Astrocyte of the spinal cord (primary cell): ENCODE measurements at places on chromosomes 3 and 15.

DNA sequence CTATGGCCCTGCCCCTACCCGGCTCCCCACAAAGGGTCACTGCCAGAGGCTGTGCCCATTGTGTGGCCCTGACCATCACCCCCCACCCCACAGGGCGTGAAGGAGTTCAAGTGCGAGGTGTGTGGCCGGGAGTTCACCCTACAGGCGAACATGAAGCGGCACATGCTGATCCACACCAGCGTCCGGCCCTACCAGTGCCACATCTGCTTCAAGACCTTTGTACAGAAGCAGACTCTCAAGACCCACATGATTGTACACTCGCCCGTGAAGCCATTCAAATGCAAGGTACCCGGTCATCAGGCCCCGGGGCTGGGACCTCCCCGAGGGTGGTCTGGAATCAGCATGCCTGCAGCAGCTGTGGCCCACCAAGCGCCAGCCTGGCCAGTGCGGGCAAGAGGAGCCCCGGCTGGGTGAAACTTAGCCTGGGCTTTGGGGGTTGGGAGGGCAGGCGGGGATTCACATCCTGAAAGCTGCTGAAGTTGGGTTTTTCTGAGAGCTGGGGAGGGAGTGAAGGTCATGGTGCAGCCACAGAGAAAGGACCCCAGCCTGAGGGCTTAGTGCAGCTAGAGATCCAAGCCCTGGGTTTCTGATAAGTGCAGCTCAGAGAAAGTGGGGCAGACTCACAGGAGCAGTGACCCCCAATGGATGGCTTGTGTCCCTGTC, 29.2 kb downstream of the IDH2 start:
- DNase-seq: no peak

DNA sequence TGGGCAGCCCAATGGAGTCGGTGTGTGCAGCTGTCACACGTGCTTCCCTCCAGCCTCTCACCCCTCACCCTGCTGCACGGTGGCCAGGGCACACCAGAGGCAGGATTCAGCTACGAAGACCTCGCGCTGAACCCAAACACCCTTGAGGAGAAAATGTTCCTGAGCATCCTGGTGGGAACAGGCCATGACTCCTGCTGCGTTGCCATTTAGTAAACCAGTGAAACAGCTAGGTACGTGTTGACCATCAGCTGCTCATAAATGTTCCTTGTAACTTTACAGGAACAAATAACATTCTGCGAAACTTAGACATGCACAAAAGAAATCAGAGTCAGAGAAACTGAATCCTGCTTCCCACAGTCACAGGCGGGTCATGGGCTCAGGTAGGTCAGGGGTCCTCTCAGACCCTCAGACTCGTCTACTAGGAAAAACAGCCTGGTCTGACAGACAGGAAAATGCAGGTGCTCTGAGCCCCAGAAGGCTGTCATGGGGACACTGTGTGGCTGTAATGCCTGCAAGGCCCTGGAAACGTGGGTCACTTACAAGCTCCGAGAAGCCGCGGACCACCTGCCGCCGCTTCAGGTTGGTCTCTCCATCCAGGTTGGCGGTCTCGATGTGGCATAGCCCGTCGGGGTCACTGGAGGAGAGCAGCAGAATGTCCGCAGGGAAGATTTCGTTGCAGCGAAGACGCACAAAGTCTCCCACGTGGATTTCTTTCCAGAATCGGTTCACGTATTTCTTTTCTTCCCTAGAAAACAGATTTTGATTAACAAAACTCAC, 82.5 kb downstream of the ATP10A start:
- DNase-seq: no peak

DNA sequence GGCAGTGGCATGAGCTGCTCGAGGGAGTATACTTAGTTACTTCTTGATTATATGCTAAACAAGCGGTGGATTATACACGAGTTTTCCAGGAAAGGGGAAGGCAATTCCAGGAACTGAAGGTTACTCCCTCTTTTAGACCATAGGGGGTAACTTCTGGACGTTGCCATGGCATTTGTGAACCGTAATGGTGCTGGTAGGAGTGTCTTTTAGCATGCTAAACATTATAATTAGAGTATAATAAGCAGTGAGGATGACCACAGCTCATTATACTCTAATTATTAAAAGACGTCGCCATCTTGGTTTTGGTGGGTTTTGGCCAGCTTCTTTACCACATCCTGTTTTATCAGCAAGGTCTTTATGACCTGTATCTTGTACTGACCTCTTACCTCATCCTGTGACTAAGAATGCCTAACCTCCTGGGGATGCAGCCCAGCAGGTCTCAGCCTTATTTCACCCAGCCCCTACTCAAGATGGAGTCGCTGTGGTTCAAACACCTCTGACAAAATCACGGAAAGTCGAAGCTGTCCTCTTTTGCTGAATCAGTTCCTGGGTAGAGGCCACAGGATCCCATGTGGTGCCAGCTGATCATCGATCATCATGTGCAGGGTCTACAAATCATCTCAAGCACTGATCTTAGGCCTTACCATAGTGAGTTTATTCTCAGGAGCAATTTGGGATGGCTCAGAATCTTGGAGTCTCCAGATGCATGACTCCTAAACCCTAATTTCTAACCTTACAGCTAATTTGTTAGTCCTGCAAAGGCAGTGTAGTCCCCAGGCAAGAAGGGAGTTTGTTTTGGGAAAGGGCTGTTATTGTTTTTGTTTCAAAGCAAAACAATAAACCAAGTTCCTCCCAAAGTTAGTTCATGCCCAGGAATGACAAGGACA, 149.1 kb downstream of the TJP1 start:
- DNase-seq: no peak

DNA sequence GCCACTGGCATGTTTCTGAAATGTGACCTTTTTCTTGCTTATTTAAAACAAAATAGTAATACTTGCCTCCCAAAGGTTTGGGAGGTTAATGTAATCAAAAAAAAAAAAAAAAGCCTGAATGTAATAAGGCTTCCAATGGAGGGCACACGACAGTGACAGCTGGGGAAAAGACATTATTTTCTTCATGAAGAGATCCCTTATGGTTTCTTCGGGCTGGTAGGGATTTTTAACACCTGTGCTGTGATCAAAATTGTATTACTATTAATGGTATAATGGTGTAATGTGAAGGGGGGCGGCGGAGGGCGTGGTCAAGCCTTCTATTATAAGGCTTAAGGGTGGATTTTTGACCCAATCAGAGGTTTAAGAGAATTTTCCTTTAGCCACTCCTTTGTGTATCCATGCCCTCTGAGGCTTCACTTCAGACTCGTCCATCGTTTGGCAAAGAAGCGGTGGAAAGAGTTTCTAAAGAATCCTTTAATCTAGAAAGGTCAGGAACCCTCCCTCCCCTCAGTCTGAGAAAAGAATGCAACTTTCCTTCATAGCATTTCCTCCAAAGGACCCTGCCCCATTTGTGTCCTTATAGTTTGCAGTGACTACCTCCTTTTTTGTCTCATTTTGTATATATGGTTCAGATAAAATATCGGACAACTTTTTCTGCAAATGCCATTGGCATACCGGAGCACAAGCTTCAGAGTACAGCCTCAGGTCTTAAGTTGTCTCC, 89.5 kb upstream of the CHD2 start:
- DNase-seq: peak; percentile 83
